ENCODE measurements at places on chromosomes 16 and 17.

DNA sequence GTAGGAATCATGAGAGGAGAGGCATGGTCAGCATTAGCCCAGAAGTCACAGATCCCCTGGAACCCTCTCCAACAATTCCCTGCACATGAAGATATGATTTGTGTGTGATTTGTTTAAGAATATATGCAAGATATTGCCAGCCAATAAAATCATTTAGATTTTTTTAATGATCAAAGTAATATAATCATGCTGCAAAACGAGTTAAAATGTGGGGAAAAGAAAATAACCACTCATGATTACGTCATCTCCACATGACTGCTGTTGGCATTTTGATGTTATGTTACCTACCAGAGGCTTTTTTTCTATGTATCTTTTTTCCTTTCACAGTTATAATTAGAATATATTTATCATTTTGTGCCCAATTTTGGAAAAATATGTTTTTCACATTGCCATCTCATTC lies 22.4 kb downstream of the SLC35G3 start:
- no peak for DNase-seq

DNA sequence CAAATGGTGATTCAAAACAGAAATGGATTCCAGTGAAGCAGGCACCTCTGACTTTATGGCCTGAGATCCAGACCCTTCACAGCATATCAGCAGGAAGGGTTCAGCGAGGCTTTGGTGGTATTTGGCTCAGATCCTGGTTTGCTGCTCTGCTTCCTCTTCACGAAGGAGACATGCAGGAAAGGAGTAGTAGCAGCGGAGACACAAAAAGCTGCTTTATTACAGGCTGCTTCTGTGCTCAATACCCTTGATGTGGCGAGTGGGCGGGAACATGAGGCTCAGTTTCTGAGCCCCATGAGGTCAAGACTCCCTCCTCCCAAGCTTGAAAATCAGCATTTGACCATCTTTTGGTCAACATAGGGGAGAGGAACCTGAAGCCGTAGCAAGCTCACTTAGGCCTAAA lies 213.3 kb upstream of the AXIN2 start:
- DNase-seq: no peak

DNA sequence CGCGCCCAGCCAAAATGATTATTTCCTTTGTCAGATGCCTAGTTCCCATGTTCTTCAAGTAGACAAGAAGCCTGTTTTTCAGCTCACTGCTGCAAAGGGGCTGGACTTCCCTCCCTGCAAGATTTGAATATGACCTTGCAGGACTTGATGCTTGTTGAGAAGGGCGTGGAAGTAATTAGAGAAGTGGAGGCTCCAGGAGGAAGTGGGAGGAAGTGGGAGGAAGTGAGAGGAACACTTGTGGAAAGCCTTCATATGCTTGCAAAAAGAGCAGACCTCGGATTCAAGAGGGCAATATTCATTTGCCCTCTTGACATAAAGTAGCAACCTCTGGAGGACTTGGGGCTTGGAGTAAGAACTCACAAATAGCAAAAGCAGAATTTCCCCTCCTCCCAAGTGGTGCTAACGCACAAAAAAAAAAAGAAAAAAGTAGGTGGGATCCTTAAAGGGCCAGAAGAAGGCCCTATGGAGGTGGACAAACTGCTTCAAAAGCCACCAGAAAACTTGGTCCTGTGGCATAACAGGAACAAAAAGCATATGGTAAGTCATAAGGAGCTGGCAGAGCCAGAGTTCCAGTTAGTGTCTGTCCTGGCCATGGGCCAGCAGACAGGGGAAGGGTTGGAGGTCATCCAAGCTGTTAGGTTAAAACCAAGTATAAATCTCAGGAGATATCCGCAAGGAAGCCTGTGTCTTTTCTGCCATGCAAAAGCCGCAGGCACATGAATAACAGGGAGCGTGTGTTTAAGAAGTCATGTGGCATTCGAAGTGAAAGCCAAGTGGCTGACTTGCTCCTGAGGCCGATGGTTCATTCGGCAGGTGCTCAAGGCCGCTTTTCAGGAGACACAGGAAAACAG lies 20.6 kb upstream of the PRKAR1A start:
- DNase-seq: no peak

DNA sequence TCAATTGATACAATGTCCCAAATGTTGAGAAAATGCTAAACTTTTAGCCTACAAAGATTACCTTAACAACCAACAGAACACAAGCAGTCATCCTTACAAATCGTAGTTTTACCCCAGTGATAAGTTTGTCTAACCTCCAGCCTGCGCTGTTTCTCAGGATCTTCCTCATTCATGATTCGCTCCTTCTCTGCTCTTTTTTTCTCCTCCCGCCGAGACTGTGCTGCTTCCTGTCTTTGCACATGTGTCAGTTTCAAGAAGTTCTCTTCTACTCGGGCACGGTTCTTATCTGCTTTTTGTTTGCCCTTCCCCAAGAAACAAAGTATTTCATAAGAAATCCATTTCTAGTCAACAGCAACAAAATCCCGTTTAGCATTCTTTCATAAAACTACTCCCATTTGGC lies 10.2 kb upstream of the STRADA start:
- DNase-seq: no peak

DNA sequence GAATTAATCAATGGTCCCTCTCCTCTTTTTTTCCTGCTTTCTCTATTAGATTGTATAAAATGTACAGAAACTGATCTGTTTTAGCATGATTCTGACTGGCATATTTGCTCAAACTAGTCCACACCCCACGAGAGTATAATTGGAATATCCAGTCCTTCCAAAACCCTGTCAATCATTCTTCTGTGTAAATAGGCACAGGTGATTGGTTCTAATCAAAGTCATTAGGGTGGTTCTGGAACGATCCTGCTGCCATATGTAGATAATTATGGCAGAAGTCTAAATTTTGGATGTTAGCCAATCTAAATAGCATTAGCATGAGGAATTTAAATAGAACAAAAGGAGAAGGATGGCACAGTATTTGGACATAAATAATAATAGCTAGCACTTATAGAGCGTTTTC lies 165.7 kb downstream of the SHISA6 start:
- DNase-seq: no peak

GRCh38 chr17:72122010-72122764 lies 1.4 kb downstream of the SOX9 start:
- DNase-seq: no peak

DNA sequence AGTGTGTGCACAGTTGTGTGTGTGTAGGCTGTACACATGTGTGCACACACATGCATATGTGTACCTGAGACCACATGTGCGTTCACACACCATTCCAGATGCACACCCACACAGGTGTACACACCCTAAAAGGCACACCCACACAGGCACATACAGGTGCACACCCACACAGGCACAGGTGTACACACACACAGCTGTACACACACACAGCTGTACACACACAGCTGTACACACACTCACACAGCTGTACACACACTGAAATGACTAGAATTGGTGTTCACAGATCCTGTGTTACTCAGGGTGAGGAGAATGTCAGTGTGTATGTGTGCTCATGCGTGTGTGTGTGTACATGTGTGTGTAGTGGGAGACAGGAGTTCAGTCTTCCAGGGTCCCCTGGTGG lies 15.9 kb upstream of the DOC2B start:
- DNase-seq: no peak

- DNase-seq: no peak
Observed at GRCh38 chr16:80846680-80847079, 42.3 kb upstream of the CDYL2 start.

- DNase-seq: no peak
Observed at GRCh38 chr17:7530023-7530900, 18.6 kb upstream of the TNFSF12 start.

GRCh38 chr17:28317966-28318758 lies 838 bp upstream of the TMEM97 start:
- DNase-seq: no peak

- no peak for DNase-seq
Observed at GRCh38 chr16:11165349-11165748, 90.7 kb downstream of the SOCS1 start.

DNA sequence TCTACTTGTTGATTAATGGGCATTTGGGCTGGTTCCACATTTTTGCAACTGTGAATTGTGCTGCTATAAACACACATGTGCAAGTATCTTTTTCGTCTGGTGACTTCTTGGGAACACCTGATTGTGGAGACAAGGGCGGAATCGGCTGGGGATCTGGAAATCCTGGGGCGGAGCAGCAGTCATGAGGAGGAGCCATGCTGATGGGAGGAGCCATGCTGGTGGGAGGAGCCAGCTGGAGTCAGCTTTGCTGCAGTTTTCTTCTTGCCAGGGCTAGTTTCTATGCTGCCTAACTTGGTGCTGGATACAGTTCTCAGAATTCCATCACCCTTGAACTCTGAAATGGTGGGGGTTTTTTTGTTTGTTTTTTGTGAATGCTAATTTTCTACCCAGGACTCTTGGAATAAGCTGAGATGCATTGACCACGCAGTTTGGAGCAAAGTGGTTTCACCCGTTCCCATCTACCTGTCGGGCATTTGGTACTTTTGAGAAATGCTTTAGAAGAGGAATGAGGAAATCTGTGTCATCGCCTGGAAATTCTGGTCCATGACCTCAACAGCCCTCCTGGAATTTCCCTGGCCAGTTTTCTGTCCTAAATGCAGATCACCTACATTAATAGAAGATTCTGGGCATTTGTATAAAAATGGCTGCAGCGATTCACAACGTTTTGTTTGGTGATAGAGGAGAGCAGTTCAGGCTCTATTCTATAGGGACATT lies 217.4 kb upstream of the ZFHX3 start:
- DNase-seq: no peak

DNA sequence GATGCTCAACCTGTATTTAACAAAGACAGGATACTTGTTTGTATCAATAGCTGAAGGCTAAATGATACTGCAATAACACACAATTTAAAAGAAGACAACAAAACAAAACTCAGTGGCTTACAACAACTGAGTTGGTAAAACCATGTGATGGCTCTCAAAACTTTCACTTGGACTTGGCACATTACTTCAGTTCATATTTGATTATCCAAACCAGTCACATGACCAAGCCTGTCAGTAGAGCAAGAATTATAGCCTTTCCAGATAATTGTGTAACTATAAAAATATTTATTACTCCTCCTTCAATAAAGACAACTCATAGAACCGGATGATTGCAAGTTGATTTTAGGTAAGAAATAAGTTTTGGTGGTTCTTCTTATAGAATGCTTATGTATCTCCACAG lies 56.8 kb downstream of the NQO1 start:
- no peak for DNase-seq

DNA sequence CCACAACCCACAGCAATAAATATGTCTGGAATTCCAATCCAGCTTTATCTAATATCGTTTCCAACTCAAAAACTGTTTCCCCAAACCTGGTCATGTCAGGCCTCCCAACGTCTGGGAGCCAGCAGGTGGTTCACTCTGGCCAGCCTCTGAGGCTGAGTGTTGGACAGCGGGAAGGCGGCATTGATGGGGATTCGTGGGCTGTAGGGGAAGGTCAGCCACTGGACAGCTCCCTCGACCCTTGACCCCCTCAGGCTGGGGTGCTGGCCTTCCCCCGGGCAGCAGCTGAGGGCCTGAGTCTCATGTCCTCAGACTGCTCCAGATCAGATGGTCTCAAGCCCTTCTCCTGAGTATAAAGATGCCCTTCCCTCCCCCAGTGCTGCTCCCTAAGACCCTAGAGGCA lies 50.2 kb downstream of the SDK2 start:
- no peak for DNase-seq

- no peak for DNase-seq
Observed at GRCh38 chr17:29162082-29162908, 17.9 kb downstream of the MYO18A start.

- no peak for DNase-seq
Observed at GRCh38 chr17:54029986-54030385, 207.3 kb downstream of the KIF2B start.

- DNase-seq: peak; percentile 32
Observed at GRCh38 chr16:85781695-85782370, 17.5 kb downstream of the EMC8 start.

DNA sequence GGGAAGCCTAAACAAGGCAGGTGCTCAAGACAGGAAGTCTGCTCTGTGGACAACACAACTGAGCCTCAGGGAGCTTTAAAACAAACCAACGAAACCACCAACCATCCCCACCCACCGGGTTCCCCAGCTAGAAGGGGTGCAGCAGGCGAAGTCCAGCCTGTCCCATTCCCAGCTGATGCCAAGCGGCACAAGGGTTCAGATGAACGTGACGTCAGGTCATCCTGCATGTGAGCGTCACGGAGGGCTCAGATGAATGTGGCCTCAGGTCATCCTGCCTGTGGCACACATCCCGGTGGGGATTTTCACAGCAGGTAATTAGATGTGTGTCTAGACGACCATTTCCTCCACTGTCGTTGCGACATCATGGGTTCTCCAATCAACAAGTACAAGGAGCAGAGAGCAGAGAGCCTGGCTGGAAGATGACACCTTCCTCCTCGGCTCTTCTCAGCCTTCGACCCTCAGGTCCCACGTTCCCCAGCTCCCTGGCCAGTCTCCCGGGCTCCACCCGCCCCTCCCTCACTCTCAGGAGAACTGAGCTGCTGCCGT lies 246.5 kb downstream of the FOXL1 start:
- DNase-seq: no peak

- no peak for DNase-seq
Observed at GRCh38 chr16:78244131-78244895, 144.9 kb downstream of the WWOX start.

GRCh38 chr16:28616636-28617035 lies 6.8 kb upstream of the SULT1A1 start:
- no peak for DNase-seq

GRCh38 chr17:82148011-82148410 lies 50.0 kb upstream of the FASN start:
- DNase-seq: no peak

GRCh38 chr16:4699046-4699556 lies 5.7 kb downstream of the NUDT16L1 start:
- DNase-seq: no peak

- DNase-seq: no peak
Observed at GRCh38 chr16:47626246-47626645, 165.1 kb downstream of the PHKB start.

- DNase-seq: no peak
Observed at GRCh38 chr17:10633738-10634379, 23.2 kb downstream of the MYH3 start.

DNA sequence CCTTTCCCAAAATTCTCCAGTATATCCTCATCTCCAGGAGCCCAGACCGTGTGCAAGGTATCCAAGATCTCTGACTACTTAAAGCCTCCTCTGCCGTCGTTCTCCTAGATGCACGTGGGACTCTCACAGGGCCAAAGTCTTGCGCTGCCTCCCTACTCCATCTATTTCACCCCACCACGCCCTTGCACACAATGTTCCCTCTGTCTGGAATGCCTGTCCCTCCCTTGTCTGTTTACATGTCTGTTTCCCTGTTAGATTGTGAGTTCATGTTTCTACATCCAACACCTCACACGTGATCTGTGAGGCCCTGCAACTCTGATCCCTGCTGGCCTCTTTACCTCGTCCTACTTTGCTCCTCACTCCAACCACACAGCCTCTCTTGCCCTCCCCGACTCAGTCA lies 4.9 kb upstream of the FZD2 start:
- no peak for DNase-seq
